ENCODE measurements at places on chromosomes 1 and 21.

DNA sequence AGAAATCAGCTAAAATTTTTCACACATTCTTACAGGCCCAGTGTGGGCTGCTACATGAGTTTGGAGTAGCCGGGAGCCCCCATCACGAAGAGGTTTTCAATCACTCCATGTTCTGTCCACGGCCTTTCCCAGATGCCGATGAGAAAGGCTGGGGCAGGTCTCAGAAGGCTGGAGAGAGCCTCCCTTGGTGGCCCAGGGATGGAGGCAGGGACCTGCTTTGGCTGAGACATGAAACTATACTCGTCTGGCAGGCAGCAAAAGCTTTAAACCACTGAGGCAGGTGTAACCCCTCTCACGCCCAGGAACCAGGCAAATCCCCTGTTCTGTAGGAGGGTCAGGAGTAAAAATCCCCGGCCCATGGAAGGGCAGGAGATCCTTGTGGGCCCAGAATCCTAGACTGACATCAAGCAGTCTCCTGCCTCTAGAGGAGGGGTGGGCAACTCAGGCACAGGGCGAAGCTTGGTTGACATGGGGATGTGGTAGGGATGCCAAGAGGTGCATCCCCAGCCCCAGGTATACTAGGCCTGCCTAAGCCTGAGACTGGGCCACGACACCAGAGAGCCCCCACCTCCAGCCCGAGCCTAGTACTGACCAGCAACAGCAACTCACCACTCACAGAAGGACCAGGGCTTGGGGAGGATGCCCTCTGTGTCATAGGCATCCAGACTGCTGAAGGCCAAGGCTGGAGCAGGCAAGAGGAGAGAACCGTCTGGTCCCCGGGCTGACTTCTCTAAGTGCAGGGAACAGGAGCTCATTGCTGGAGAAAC lies 9.1 kb downstream of the MMEL1 start:
- no peak for DNase-seq

- no peak for DNase-seq
Observed at GRCh38 chr1:19139711-19140110, 70.4 kb downstream of the UBR4 start.

GRCh38 chr1:30413111-30413440 lies 310.3 kb downstream of the MATN1 start:
- no peak for DNase-seq

GRCh38 chr1:54547601-54548388 lies at the start of gene ACOT11:
Gene ACOT11 (plus strand): TSS chr1:54548228. CDS start chr1:54548310, 82 bp downstream.
- peak; percentile 27 for DNase-seq

DNA sequence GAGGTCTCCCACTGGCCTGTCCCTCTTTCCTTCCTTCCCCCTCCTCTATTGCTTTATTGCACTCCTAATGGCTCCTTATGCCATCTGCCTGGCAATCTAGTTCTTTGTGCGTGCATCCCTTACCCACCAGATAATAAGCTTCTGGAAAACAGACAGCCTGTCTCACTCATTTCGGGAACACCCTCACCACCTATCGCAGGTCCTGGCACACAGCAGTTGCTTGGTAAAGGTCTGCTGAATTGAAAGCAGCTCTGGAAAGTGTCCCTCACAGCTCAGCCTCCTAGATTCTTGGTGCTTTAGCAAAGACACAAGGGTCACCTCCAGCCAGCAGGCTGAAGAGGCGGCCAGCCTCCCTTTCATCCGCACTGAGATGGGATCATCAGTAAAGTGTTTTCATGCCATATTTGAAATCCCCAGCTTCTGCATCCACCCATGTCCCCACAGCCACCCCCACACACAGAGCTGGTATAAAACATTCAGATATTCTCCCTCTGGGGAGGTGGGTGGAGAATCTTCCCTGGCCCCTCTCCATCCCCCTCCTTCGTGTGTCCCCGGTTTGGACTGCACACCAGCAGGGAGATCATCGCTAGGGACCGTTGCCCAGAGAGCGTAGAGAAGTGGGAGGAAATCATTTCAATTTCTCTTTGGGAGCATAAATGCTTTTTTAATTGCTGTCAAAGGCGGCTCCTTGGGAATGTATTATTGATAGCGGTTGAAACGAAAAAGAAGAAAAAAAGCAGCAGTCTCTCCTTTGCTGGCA lies 29.1 kb upstream of the ATP2B4 start:
- no peak for DNase-seq

GRCh38 chr1:61741711-61742619 lies at the start of gene PATJ:
Gene PATJ (plus strand): TSS chr1:61742480. CDS start chr1:61762893, 20,413 bp downstream.
- peak; percentile 25 for DNase-seq

- DNase-seq: peak; percentile 19
Observed at GRCh38 chr1:224617410-224618355, 1.6 kb downstream of the CNIH3 start.

DNA sequence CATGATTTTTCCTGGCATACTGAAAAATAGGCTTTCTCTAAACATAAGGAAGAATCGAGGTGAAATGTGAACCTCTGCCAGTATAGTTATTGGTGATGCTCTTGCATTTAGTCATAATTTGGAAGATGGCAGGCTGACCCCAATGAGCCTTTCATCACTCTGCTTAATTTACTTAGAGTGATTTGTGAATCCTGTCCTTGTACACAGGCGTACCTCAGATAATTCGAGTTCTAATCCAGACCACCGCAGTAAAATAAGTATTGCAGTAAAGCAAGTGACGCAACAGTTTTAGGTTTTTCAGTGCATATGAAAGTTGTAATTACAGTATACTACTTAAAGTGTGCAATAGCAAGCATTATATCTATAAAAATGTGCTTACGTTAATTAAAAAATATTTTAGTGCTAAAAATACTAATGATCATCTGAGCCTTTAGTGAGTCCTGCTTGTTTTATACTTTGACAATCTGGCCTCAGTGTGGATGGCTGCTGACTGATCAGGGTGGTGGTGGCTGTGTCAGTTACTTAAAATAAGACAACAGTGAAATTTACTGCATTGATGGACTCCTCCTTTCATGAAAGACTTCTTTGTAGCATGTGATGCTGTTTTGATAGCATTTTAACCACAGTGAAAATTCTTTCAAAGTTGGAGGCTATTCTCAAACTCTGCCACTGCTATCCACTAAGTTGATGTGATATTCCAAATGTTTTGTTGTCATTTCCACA lies 1.7 kb downstream of the PKNOX1 start:
- no peak for DNase-seq

GRCh38 chr1:158354255-158354654 lies 561 bp downstream of the CD1E start:
- DNase-seq: no peak

GRCh38 chr1:203147376-203147775 lies 19.9 kb downstream of the ADORA1 start:
- DNase-seq: no peak

GRCh38 chr1:114671011-114671938 lies 1.4 kb upstream of the DENND2C start:
- peak; percentile 56 for DNase-seq

GRCh38 chr1:111270771-111271463 lies 19.7 kb upstream of the CHIA start:
- no peak for DNase-seq

DNA sequence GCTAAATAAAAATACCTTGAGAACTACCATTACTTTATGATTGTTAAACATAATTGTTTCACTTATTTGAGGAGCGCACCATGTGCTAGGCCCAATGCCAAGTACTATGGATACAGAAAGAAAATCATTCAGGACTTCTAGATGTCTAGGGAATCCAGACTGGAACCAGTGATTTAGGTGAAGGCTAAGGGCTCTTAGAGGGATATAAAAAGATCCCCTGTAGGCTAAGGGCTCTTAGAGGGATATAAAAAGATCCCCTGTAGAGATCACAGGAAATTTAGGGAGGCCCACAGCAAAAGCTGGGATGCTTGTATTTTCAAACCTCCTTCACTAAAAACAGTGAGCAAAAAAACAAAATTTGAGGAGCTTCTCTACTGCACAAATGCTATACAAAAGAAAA lies 6.7 kb downstream of the TOR1AIP2 start:
- DNase-seq: no peak

DNA sequence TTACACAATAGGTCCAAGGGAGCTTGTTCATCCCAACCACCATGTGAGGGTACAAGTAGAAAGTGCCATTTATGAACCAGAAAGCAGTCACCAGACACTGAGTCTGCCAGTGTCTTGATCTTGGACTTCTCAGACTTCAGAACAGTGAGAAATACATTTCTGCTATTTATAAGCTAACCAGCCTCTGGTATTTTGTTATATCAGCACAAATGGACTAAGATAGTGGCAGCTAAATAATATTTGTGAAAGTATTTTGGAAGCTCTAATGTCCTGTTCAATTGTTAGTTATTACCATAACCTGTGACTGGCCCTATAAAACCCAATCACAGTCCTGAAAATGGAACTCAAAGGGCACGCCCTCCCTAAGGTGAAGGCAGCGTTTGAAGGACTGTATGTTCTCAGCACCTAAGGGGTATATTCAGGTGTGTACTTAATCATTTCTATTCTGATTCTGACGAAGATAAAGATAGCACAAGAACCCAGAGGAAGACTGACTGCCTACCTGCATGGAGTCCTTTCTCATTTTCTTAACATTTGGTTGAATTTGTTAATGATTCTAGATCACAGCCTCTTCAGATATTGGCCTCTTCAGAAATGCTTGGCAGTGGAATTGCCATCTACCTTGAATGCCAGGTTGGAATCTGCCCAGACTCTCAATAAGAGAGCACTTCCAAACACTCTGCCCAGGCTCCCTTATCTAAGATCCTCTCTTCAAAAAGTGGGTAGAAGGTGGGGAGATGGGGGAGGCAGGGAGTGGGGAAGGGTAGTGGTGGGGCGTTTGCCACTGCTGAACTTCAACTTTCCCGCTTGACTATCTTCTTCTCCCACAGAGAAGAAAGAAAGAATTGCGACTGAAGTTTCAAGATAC lies 104.0 kb upstream of the PPP2R5A start:
- no peak for DNase-seq

- DNase-seq: no peak
Observed at GRCh38 chr21:27061770-27062169, 94.9 kb upstream of the ADAMTS5 start.

GRCh38 chr1:26839779-26840178 lies 13.3 kb downstream of the ZDHHC18 start:
- no peak for DNase-seq

DNA sequence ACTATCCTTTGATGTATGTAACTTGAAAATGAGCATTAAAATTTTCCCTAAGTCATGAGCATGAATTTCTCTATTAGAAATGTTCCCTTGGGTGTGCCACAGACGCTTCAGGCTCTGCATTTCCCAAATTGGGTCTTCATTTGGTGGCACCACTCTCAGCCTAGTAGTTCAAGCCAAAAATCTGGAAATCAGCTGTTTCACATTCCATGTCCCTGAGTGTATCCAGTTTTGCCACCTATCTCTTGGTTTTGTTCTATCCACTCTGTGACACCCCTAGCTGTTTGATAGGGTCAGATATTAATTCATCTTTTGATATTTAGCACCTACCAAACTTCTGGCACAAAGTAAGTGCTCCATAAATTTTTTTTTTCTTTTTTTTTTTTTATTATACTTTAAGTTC lies 89.5 kb upstream of the DPH5 start:
- no peak for DNase-seq

DNA sequence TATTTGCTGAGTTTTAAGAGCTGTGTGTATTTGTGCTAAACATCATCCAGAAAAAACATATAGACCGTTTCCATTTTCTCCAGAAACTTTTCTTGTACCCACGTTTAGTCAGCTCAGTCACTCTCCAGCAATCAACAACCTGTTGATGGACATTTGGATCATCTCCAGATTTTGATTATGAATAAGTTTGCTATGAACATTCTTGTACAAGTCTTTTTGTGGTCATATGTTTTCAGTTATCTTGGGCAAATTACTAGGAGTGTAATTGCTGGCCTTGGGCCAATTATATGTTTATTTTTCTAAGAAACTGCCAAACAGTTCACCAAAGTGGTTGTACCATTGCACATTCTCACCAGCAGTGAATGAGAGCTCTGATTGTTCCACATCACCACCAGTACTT lies 221.8 kb downstream of the CENPF start:
- DNase-seq: peak; percentile 4

- DNase-seq: peak; percentile 94
Observed at GRCh38 chr1:152745289-152745704, 12.5 kb upstream of the KPRP start.

DNA sequence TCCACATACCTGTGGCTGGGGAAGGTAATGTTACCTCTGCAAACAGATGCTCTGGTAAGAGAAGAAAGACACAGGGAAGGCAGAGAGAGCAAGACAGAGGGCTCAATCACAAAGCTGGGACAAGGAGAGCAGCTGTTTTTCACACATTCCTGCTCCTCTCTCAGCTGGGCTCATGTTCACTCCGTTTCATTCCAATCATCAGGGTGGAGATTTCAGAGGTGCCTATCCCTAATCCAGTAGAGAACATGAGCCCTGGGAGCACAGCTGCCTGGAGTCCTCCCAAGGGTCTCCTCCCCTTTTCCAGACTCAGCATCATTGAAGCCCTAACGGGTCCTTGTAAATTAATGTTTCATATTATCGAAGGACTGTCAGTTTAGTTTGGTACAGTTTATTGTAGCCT lies 19.4 kb downstream of the GADD45A start:
- DNase-seq: no peak

DNA sequence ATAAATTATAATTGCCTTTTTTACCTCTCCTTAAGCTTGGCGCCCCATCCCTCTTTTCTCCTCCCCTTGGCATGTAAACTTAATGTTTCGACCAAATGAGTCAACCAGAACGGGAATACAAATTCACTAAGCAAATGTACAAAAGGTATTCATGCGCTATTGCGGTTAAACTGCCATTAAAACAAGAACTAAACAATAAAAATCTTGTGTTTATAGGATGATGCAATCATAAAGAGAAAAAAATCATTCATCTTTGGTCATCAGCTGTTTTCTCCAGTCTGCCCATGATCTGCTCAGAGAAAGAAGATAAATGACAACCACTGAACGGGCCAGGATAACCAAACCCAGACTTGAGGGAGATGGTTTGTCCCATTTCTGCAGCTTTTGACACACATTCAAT lies 534.2 kb upstream of the PLXNA2 start:
- DNase-seq: no peak

DNA sequence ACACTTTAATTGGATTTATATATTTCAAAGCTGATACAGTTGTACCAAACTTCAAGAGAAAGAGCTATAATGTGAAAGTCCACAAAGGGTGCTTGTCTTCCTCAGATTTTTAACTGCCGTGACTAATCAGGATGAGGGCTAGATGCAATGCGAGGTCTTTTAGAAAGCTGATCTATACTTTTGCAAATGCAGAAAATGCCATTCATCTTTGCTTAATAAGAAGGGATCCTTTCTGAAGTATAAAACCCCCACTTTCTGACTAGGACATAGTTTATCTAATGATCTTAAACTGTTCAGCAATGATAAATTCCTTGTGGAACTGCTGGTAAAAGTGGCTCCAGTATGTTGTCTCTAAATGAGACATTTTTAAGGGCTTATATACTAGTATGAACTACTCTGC lies 102.7 kb upstream of the NGF start:
- DNase-seq: peak; percentile 43

GRCh38 chr21:26965040-26965906 lies 1.6 kb downstream of the ADAMTS5 start:
- peak; percentile 25 for DNase-seq

GRCh38 chr1:25137106-25137505 lies 95.2 kb downstream of the SYF2 start:
- DNase-seq: no peak
